Stimulated activated CD4-positive, alpha-beta T cell treated with anti-CD3 and anti-CD28 coated beads, Interleukin-1b, Interleukin-23, amount 100 ng/mL, for 24 hours (primary cell): ENCODE measurements at places on chromosomes 5 and 9.

- DNase-seq = no peak
Measured at GRCh38 chr5:139895647-139896046, 100.0 kb downstream of the PSD2 start.

DNA sequence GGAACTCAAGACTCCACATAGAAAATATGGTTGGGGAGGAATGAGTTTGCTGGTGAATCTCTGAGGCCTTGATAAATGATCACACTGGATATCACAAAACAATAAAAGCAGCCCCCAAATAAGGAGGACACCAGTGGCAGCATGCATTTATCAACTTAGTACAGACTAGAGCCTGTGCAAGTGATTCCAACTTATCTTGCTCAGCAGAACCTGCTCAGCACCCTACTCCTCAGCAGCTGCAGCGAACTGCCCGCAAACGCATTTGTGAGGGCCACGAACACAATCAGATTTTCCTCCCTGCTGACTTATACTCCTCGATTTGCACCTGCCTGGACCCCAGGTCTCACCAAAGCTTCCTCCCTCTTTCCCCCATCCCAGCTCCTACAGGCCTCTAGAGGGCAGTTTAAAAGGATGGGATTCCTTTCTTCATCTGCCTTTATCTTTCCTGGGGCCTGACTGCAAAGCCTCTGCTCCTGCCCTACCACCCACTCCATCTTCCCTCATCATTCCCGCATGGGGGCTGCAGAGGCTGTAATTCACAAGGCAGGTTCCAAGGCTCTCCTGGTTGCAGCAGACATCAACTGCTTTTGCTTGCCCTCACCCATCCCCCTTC lies 41.2 kb downstream of the ANKS6 start:
- no peak for DNase-seq

- DNase-seq = no peak
Measured at GRCh38 chr9:109640580-109641371, 139.2 kb upstream of the PALM2AKAP2 start.

DNA sequence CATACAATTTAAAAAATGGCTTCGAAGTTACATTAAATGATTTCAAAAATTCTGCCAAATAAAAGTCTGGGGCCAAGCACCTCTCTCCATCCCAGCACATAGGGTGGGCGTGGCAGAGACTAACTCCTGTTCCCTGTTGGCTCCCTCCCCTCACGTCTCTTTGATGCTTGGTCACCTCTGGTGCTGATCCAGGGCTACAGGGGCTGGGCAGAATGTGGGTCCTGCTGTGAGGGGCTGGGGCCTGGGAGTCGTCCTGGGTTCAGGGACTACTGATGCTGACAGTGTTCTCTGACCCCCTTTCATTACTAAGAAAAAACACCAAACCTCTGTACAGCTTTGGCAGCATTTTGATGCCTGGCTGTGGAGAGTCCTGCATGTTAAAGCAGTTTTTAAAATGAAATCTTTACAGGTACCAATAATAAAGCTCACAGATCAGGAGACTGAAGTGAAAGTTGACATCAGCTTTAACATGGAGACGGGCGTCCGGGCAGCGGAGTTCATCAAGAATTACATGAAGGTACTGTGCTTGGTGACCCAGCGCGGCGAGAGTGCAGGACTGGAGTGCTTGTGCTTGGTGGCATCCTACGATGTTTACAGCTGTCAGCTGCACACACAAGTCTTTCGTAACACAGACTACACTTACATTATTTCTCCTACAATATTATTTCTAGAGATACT lies 29.0 kb downstream of the TENT4A start:
- DNase-seq = no peak

DNA sequence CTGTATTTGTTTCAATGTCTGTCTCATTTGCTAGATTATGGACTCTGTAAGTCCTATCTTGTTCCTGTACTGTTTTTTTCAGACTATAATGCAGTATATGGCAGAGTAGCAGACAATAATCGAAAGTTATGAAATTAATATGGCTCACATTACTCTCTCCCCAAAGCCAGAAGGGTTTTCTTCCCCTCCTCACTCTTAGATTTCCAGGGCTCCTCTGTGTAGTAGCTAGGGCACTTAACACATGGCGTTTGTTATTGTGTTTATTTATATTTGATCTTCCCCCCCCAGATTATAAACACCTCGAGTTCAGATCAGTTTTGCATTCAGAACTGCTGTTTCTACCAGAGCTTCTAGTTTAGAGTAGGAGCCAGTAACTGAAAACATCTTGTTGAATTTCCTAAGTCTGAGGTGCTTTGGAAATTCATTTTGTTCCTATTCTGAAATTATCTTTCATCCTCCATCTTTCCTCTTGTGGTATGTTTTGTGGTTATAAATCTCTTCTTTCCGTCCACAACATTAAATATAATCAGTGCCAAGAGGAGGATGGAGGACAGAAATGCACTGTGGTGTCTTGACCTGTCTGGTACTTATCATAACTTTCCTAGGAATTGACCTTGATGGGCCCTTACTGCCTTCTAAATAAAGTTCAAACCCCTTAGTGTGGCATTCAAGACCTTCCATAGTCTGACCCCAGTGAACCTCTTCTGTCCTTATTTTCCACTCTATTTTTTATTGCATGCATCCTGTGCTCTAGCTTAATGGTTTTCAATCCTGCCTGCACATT lies 27.0 kb downstream of the TLE4 start:
- no peak for DNase-seq

GRCh38 chr9:113368348-113368981 lies 8.3 kb downstream of the HDHD3 start:
- no peak for DNase-seq

GRCh38 chr9:30519756-30520155 lies 1864.7 kb upstream of the ACO1 start:
- no peak for DNase-seq

- no peak for DNase-seq
Measured at GRCh38 chr5:111432883-111433536, 79.3 kb downstream of the STARD4 start.

- DNase-seq = no peak
Measured at GRCh38 chr9:21828853-21829410, 26.5 kb downstream of the MTAP start.

DNA sequence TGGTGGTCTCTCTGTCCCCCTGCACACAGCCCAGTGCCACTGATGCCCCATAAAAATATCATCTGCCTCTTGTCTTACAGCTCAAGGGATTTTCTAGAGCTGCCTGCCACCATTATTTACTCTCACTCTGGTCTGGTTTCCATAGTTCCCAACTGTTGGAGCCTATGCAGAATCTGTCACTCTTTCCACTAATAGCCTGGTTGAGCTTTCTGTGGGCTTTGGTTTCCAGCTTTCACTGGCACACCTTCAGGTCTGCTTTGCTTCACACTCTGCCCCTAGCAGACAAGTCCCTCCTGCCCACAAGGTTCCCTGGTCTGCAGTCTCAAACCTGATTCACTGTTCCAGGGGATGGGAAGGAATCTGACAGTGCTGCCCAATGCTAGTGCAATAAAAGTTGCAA lies 103.0 kb upstream of the FTMT start:
- no peak for DNase-seq

GRCh38 chr9:15572200-15572770 lies 19.4 kb downstream of the CCDC171 start:
- no peak for DNase-seq

GRCh38 chr5:57508211-57508610 lies 25.6 kb upstream of the ACTBL2 start:
- DNase-seq = no peak

GRCh38 chr5:174531782-174532191 lies 192.6 kb upstream of the MSX2 start:
- no peak for DNase-seq

DNA sequence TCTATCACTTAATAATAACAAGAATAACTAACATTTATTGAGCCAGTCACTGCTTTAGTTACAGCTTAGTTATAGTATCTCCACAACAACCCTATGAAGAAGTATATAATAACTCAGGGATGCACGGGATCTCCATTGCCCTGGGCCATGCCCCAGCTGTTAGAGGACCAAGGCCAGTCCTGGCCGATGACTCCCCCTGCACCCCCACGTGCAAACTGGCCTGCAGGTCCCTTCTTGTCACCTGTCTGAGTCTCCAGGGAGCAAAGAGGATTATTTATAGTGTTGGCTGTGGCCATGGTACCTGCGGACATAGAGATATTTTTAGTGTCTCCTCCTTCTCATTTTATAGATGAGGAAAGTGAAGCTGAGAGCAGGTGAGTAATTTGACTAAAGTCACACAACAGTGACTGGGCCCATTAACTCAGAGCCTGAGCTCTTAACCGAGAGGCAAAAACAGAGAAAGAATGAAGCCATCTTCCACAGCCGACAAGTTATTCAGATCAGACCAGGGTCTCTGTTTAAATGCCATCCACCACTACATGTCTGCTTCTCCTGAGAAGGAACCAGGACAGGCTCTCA lies 94.4 kb downstream of the TMEM215 start:
- DNase-seq = no peak

- no peak for DNase-seq
Measured at GRCh38 chr5:112064956-112065355, 308.0 kb upstream of the NREP start.

DNA sequence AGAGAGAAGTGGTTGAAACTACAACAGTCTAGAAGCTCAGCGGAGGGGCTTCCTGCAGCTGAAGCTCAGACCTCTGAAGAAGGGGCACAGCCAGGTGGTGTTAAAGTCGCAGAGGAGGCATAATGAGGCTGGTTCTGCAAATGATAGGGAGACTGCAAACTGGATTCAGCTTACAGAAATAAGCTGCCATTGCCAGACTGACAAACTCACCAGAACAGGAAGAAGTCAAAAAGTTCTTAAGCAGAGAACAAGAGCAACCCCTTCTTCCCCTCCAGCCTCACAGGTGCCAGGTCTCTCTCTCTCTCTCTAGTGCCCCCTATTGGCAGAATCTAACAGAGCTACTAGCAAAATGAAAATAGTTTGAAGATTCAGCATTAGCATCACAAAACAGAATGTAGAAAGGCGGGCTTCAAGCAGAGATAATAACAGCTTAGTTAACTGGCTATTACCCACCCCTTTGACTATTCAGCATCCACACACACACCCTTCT lies 76.7 kb downstream of the GRAMD2B start:
- DNase-seq = no peak
